Stimulated activated CD4-positive, alpha-beta T cell treated with anti-CD3 and anti-CD28 coated beads, Interleukin-15, amount 100 ng/mL, for 1 hour (primary cell): ENCODE measurements at places on chromosomes 13 and 19.

GRCh38 chr19:16197188-16197621 is 506 bp upstream of the AP1M1 start:
- DNase-seq: no peak

DNA sequence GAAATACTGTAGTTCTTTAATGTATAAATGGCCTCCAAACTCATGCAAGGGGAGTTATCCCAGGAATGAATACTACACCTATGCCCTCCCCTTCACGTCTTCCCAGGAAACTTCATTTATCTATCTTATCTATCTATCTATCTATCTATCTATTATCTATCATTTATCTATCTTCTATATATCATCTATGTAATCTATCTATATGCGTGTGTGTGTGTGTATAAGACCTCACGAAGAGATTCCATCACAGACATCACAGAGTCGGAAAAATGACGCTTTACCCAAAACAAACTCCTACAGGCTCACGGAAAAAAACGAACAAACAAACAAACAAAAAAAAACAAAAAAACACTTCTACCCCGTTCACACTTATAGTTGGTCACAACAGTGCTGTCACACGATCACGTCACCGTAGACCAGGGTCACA is 486 bp downstream of the ZNF529 start:
- DNase-seq: no peak

GRCh38 chr13:35761440-35762252 is 285.2 kb upstream of the MAB21L1 start:
- no peak for DNase-seq

DNA sequence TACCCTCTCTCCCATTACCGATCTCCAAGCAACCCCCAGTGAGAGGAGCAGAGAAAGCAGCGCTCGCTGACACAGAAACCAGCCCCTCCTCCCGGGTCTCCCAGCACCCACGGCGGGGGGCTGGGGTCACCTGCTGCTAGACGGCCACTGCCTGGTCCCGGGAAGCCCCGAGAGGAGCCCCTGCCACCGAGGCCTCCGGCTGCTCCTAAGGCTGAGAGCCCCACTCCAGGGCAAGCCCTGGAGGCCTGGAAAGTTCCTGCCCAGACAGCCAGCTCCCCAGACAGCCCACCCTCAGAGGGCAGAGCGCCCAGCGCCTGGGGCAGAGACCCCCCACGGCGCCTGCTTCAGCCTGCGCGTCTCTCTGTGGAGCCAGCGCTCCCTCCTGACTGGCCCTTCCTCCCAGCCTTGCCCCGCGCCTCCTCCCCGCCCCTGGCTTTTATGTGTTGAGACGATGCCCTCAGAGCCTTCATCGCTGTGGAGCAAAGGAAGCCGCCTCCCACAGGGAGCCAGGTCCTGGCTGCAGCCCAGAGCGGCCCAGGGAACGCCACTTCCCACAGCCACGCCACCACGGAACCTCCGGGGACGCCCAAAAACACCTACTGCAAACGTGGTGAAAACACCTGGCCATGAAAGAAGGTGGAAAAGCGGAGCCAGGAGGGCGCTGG is 51.1 kb downstream of the MLLT1 start:
- DNase-seq: no peak

DNA sequence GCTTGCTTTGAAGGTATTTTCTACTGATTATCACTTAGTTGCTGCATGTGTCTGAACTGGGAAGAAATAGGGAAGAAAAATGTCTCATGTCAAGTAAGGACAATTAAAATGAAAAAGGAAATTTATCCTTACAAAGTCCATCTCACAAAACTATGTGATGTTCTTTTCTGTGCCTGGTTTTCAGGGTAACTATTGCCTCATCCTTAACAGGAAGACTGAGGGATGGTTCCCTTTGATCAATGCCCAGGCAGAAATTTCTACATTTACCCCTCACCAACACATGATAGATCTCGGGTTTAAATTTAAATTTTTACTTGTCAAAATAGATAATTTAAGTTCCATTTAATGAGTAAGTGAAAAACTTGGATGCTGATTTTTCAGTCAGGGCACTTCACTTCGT is 3.9 kb upstream of the FOXO1 start:
- no peak for DNase-seq

DNA sequence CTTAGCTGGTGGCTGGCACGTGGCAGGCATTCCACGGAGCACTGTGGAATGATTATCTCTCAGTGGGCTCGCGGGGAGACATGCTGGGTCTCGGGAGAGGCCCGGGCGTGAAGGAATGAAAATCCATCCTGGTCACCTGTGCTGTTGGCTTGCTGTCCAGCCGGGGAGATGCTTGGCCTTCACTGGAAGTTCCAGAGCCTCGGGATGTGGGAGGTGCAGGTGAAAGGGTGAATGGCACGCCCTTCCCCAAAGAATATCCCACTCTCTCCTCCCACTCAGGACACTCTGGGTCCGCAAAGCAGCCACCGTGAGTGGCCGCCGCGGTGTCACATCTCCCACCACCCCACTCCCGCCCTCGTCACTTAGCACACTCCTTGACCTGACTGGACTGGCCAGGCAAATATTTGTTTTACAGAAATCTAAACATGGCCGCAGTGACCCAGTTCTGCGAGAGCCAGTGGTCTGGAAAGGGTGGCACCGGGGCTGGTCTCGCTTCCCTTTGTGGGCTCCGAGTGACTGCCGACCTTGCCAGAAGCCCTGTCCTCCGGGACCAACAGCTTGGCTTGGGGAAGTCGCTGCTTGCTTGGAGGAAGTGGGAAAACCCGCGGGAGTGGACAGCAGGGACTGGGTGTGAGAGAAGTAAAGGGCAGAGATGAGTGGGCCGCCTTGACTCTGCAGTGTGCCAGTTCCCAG is 8.0 kb downstream of the DPP9 start:
- DNase-seq: no peak

GRCh38 chr13:60584976-60585375 is 188.0 kb downstream of the TDRD3 start:
- no peak for DNase-seq

GRCh38 chr13:95420501-95420900 is 119.2 kb upstream of the ABCC4 start:
- DNase-seq: no peak

DNA sequence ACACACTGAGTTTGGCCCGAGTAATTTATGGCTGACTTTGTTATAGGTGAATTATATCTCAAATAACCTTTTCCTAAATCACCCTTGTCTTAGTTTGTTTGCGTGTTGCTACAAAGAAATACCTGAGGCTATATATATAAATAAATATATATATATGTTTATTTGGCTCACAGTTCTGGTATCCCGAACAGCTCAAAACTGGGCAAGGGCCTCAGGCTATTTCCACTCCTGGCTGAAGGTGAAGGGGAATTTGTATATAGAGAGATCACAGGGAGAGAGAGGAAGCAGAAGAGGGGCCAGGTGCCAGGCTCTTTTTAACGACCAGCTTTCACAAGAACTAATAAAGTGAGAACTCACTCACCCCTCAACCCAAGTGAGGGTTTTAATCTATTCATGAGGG is 159.9 kb upstream of the STARD13 start:
- DNase-seq: no peak

GRCh38 chr19:45161738-45162607 is 1.2 kb upstream of the NKPD1 start:
- no peak for DNase-seq

DNA sequence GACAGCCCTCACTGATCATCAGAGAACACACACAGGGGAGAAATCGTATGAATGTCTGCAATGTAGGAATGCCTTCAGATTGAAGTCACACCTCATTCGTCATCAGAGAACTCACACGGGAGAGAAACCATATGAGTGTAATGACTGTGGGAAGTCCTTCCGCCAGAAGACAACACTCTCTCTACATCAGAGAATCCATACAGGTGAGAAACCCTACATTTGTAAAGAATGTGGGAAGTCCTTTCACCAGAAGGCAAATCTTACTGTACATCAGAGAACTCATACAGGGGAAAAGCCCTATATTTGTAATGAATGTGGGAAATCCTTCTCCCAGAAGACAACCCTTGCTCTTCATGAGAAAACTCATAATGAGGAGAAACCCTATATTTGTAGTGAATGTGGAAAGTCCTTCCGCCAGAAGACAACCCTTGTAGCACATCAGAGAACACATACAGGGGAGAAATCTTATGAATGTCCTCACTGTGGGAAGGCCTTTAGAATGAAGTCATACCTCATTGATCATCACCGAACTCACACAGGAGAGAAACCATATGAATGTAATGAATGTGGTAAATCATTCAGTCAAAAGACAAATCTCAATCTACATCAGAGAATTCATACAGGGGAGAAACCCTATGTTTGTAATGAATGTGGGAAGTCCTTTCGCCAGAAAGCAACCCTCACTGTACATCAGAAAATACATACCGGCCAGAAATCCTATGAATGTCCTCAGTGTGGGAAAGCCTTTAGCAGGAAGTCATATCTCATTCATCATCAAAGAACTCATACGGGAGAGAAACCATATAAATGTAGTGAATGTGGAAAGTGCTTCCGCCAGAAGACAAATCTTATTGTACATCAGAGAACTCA is 32.5 kb downstream of the ZNF567 start:
- no peak for DNase-seq

DNA sequence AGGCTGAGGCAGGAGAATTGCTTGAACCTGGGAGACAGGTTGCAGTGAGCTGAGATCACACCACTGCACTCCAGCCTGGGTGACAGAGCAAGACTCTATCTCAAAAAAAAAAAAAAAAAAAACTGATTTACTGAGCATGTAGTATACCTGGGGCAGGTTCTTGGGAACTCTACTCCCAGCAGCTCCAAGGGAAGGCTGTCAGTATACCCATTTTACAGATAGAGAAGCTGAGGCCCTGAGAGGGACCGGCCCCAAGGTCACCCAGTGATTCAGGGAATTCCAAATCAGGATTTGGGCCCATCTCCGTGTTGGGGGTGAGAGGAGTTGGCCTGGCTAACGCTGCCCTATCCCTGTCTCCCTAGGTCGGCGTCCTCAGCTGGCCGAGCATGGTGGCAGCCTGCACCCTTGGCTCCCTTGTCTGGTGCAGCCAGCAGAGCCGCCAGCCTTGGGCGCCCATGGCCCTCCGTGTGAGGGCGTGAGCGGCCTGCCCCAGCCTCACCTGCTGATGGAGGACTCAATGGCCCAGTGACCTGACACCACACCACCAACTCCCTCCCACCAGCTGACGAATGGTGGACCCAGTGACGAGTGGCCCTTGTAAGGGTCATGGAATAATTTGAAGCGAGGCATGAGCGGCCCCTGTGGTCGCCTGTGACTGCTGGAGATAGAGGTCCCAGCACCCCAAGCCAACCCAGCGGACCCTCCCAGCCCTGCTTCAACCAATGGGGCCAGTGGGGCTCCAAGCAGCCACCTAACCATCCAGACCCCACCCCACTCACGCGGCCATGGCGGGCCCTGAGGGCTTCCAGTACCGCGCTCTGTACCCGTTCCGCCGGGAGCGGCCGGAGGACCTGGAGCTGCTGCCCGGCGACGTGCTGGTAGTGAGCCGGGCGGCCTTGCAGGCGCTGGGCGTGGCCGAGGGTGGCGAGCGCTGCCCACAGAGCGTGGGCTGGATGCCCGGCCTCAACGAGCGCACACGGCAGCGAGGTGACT is 2.4 kb downstream of the PIK3R2 start:
- no peak for DNase-seq

GRCh38 chr19:35828692-35829301 is 16.2 kb upstream of the PRODH2 start:
- peak; percentile 27 for DNase-seq

- no peak for DNase-seq
Observed at GRCh38 chr19:8331263-8331845, 10.1 kb downstream of the RPS28 start.

GRCh38 chr13:77429320-77430142 is 102.6 kb upstream of the MYCBP2 start:
- peak; percentile 4 for DNase-seq

DNA sequence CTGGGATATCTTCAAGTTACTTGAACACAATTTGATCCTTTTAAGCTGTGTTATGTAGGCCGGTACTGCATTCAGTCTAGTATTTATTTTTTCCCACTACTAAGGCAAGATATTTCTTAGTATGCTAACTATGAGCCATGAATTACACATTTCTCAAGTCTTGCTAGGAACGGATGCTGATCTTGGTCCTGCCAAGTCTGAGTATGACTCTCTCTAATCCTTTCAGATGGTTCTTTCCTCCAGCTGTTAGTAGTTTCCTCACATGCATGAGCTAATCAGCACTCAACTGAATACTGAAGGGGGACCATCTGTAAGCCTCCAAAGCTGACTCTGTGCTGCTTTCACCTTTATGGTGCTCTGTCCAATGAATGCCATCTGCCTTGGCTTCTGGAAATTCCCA is 460.3 kb downstream of the KCTD12 start:
- no peak for DNase-seq
